Stomach (tissue), 19 donors: ENCODE measurements at places on chromosomes 7 and 10. TPM values are rescaled to one million over a fixed set of nuclear protein-coding genes. Genes with fewer than 3 reads are reported as not detected.

DNA sequence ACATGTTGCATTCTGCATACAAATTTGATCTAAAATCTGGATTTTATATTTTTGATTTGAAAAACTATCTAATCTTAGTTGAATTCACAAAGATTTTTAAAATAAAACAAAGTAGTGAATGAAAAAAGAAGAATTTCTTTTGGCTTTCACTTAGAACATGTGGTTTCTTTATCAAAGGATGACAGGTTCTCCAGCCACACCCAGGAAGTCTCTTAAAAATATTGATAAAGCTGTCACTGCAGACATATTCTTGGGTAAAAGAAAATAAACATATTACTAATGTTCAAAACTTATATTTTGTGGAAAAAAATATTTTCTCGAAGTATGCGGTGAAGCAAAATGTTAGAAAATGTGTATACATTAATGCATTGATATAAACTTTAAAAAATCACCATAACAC, 44.3 kb downstream of the ARL4A start:
- DNase-seq = no peak

DNA sequence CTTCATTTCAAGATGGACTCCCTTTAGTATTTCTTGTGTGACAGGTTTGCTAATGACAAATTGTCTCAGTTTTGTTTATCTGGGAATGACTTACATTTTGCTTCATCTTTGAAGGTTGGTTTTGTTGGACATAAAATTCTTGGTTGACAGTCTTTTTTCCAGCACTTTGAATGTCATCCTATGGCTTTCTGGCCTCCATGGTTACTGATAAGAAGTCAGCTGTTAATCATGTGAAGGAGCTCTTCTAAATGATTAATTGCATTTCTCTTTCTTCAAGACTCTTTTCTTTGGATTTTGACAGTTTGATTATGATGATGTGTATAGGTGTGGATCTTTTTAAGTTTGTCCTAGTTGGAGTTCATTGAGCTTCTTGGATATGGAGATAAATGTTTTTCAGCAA, 26.9 kb upstream of the HHEX start:
- no peak for DNase-seq

DNA sequence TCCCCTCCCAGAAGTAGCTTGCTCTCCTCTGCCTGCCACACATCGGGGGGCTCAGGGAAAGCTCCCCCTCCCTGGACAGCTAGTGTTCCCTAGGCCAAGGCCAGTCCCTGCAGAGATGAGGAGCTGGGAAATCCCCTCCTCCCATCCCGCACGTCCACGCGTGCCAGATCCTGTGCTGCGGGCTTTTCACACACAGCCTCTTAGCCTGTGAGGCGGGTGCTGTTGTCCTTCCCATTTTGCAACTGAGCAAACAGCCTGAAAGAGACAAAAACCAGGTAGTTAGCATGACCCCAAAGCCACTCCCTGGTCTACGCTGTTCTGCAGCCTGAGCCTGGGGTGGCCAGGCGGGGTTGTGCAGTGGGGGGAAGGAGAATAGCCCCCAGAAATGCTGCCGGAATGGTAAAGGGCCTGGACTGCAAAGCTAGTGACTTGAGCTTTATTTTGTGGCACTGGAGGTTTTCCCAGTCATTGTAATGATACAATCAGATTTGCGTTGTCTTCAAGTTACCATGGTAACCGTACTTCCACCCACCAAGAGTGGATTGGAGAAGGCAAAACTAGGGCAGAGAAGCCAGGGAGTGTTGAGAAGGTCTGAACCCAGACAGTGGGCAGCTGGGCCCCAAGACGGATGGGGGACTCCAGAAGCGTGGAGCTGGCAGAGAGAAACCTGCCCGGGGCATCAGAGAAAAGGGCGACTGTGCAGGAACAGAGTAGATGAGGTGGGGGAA, 98.6 kb upstream of the KCTD7 start:
- no peak for DNase-seq

DNA sequence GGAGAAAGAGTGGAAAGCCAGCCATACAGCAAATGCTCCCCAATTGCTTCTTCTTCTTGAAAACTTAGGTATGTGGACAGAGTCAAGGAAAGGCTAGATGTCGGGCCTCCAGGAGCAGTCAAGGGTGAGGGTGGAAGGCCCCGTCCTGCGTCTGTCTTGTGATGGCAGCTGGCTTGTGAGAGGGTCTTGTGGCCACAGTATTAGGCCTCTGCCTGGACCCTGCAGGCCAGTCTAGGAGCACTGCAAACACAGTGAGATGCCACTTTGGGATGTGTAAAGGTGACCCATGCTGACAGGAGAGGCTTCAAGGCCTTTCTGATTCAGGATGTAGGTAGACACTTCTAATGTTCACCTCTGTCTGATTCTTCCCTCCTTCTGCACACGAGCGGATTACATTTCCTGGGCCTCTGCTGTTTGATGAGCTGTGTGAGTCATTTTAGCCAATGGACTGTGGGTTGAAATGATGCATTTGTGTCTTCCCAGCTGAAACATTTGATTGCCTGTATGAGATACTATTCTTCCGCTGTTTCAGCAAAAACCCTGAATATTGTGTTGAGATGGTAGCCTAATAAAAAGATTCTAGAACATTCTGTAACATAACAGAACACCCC, 135.4 kb downstream of the EMX2 start:
- DNase-seq = no peak

DNA sequence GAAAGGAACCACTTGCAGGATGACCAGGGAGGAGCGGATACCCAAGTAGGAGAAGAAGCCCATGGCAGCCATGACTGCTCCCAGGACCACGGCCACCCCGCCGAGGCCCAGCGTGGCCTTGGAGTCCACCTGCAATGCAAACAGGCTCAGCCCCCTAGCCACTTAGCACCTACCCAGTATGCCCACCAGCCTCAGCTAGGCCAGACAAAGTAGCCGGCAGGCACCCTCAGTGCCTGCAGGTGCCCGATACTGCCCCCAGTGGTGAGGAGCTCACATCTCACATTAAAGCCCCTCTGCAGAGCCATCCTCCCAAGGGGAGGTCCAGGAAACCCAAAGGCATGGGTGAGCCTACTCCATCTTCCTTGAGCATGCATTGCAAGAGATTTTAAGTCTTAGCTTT, 6.6 kb downstream of the NPC1L1 start:
- peak; percentile 68 for DNase-seq

- DNase-seq = no peak
Observed at GRCh38 chr10:83957168-83957947, 182.0 kb upstream of the GHITM start.

GRCh38 chr10:121138112-121138860, 287.1 kb downstream of the WDR11 start:
- no peak for DNase-seq

GRCh38 chr10:46026106-46026505, 4.3 kb downstream of the NCOA4 start:
- no peak for DNase-seq

GRCh38 chr7:17939606-17940301, 540 bp downstream of the SNX13 start:
- peak; percentile 54 for DNase-seq

GRCh38 chr10:59801171-59801570, 47.9 kb upstream of the MRLN start:
- DNase-seq = no peak

DNA sequence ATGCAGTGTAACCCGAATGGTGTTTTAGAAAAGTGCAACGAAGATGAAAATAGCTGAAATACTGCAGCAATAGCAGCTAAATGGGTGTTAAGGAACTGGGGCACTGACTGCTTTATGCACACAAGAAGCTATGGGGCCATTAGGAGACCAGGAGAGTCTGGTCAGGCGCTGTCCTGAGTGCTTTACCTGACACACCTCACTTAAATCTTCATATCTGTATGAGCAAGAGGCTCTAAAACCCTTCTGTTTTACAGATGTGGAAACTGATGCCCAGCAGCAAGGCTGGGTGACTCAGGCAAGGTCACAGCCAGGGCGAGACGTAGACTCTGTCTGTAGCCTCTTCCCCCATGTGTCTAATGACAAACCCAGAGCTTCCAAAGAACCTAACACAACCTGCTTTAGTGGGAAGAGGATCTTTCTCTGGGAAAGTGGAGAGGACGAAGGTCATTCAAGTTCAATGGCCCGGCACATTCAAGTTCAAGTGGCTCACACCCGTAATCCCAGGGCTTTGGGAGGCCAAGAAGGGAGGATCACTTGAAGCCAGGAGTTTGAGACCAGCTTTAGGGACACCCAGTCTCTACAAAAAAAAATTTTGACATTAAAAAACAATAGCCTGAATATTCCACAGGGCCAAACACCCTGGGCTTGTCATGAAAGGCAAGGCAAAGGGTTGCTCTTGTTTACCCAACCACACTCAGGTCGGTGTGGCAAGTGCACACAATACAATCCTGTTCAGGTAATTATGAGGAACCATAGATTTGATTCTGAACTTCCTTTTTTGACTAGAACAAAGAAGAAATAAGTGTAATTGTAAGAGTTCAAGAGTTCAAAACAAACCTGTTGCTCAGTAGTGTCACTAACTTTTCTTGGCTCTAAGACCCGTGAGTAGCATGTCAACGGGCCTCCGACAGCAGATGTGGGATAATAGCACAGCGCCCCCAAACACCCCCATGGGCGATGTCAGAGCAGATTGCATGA, 53.7 kb upstream of the KLF6 start:
- DNase-seq = no peak

DNA sequence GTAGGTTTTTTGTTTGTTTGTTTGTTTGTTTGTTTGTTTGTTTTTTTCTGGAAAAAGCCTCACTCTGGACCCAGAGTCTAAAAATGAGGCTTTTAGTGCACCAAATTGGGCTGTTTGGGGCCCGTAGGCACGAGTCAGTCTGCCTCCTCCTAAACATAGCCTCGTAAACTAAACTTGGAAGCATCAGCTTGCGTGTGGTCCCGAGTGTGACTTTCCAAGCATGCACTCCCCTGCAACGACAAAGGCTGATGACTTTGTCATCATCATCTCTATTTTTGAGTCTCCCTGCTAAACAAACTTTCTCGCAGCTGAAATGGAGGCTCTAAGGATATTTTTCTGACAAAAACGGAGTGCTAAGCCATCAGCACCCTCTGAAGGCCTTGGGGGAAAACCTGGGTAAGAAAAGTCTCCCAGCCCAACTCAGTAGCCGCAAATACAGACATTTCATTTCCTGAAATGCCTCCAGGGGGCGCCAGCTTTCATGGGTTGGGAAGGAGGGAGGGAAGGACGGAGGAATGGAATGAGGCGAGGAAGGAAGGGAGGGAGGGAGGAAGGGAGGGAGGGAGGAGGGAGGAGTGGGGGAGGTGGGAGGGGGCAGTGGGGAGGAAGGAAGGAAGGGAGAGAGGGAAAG, 245.9 kb downstream of the KCNMA1 start:
- DNase-seq = peak; percentile 92

GRCh38 chr10:112700215-112700671, 249.8 kb upstream of the TCF7L2 start:
- DNase-seq = no peak

DNA sequence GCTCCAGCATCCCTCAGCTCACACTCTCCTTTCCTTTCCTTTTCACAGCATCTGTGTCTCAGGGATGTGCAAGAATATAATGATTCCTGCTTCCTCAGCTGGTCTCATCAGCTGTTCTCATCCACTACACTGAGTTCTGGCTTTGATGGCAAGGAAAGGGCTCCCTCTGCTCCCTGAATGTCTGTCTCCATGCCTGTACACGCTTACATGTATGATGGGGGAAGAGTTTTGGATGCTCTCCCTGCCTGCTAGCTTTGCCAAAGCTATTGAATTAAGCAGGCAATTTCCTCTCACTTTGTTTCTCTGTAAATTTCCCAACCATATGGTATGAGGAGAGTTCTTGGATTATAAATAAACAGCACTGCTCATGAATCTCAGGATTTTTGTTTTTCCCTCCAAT, 254.5 kb downstream of the SORCS3 start:
- no peak for DNase-seq

DNA sequence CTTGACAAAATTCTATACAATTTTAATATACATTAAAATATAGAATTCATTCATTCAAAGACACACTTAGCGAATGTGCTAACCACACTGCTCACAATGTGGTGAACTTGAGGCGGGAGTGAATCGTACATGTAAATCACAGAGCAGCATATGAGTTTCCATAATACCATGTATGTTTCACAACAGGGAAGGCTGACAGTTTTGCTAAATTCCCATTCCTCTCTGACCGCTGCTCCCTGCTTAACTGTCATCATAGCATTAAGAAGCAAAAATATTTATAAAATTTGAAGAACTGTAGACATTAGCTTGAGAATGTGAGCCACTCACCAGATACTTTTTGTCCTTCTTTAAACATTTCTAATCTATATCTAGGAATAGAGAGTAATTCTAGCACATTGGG, 763.3 kb downstream of the MAGI2 start:
- no peak for DNase-seq

DNA sequence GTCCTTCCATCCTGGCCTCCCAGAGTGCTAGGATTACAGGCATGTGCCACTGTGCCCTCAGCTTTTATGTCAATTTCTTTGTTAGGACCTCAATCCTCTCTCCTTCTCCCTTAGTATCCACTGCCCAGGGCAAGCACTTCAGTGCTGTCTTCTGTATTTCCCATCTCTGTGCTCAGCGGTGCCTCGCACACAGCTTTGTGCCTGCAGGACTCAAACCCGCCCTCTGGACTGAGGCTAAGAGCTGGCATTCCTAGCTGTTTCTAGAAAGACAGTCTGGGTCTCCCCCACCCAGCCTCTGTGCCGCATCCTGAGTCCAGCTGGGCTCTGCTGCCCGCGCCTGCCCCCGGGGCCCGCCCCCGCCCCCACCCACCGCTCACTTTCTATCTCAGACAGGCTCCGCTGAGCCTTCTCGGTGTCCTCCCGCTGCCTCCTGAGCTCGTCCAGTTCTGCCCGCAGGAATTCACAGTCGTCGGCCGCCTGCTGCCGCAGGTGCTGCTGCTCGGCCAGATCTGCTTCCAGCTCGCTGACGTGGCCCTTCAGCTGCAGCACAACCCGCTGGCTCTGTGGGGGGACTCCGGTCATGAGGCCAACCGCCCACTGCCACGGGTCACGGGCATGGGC, 67.3 kb downstream of the SPDYE5 start:
- no peak for DNase-seq

DNA sequence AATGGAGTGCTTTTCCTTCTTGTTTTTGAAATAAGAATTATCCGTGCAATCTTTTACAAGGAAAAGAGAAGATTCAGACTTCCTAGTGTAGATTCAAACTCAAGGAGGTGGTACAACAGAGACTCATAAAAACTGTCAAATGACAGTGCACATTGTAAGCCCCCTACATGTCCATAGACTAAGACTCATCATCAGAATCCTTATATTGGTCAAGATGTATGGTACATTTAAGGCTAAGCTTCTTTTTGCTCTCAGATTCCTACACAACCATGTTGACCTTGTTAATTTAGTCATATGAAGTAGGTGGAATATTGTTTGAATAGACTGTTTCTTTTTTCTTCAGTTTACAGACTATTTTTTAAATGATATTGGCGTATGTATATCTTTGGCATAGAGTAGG, 11.6 kb downstream of the CD36 start:
- no peak for DNase-seq

Gene ITIH5
- 18.8 TPM for total RNA-seq

Gene PNLIPRP3
- not detected for total RNA-seq

Gene CALML5
- not detected for total RNA-seq

Gene TDRD1
- 7.6 TPM for total RNA-seq

Gene PIK3AP1
- 11.9 TPM for total RNA-seq
